Ovary (tissue), 10 donors: ENCODE measurements at places on chromosomes 6 and 20. TPM values are rescaled to one million over a fixed set of nuclear protein-coding genes. Genes with fewer than 3 reads are reported as not detected.

TRDN gene
- total RNA-seq, result 5.7 TPM

GJA10 gene
- not detected for total RNA-seq

COL20A1 gene
- total RNA-seq, result 0.17 TPM

RPL10A gene
- total RNA-seq, result 2,826 TPM

TPBG gene
- 5.5 TPM for total RNA-seq

DACT2 gene
- total RNA-seq, result 0.17 TPM

GLYATL3 gene
- total RNA-seq, result not detected

MARCKS gene
- total RNA-seq, result 106 TPM

TPD52L1 gene
- total RNA-seq, result 154 TPM

RHAG gene
- total RNA-seq, result not detected

LRRN4 gene
- total RNA-seq, result 0.56 TPM

CCDC170 gene
- 19.8 TPM for total RNA-seq

SLC13A3 gene
- 5.7 TPM for total RNA-seq

- DNase-seq, result no peak
Measured at GRCh38 chr20:3045042-3045815, 623 bp upstream of the MRPS26 start.

DNA sequence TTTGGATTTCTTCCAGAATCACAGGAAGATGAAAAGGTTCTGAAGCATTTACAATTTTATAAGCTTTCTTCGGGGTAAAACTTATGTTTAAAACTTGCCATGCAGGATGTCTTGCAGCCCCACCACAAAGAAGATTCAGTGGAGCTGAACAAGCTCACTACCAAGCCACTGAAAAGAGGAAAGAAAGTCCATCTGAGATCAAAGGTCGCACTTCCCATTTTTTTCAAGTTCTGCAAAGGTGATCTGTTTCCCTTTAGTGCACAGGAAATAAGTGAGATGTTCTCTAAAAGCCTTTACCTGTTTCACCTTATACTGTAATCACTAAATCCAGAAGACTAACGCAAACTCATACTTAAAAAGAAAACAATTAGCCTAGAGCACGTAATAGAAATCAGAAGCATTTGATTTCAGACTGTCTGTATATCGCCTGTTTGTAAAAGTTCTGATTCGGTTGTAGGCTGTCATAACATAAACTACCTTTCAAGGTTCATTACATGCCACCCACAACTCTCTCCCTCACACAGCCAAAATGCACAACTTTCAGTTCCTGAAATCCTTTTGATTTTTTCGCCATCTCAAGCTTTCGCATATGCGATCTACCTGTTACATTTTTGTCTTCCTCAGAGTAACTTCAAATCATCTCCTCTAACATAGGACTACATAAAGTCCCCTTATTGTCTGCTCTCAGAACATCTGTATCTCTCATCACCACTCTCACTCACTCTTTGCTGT, 1.8 kb downstream of the ECHDC1 start:
- DNase-seq, result no peak

GRCh38 chr6:114432400-114432799, 89.6 kb upstream of the HS3ST5 start:
- DNase-seq, result no peak

GRCh38 chr6:3323696-3324261, 65.0 kb downstream of the PSMG4 start:
- DNase-seq, result no peak

DNA sequence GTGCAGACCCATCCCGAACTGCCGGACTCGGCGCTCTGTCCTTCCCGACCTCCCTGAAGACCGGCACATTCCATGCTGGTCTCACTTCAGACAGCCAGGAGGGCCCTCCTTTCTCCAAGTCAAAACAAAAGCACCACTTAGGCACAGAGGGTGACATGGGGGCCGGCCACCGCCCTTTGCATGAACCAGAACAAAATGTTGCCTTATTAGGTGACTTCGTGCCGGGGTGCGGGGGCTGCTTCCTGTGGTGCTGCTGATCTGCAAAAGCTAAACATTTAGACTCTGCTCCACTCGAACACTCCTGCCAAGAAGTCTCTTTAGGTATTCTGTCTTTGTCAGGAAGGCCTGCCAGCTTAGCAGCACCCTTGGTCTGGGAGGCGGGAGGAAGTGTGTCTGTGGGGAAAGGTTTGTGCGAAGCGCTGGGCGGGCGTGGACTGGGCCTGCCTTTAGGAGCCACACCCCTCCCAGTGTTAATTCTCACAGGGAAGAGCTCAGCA, 133.8 kb downstream of the SMOC2 start:
- peak; percentile 88 for DNase-seq

GRCh38 chr20:8427419-8428040, 295.5 kb downstream of the PLCB1 start:
- no peak for DNase-seq

- DNase-seq, result no peak
Measured at GRCh38 chr20:63920226-63920625, 25.3 kb downstream of the DNAJC5 start.

GRCh38 chr6:128538763-128539162, 18.4 kb upstream of the PTPRK start:
- no peak for DNase-seq

DNA sequence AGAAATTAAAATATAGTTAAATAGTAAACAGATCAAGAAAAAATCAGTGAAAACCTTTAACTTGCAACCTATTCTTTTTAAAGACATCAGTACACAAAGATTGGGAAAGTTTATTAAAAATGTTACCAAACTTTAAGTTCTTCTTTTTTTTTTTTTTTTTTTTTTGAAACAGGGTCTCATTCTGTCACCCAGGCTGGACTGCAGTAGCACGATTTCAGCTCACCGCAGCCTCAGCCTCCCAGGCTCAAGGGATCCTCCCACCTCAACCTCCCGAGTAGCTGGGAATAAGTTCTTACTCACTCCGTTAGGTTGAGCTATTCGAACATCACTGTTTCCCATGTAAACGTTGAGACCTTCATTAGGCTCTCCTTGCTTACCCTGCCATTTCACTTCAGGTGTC, 5.6 kb downstream of the MAP3K5 start:
- no peak for DNase-seq

DNA sequence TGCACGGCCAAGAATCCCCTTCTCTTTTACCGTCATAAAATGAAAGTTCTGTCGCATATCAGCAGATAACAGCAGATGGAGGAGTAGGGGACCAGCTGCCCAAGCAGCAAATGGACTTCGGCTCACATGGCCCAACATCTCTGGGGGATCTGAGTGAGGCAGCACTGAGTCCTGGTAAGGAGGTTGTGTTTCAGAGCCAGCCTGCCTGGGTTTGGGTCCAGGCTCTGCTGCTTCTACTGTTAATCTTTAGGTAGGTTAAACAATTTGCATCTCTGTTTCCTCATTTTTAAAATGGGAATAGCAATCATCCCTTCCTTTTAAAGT, 193.6 kb downstream of the DOK5 start:
- no peak for DNase-seq

- DNase-seq, result no peak
Measured at GRCh38 chr20:4131911-4132310, 116.6 kb upstream of the RNF24 start.

GRCh38 chr6:3773678-3774298, 22.3 kb upstream of the PXDC1 start:
- peak; percentile 37 for DNase-seq

GRCh38 chr20:37610203-37610798, 82.6 kb upstream of the BLCAP start:
- DNase-seq, result no peak

DNA sequence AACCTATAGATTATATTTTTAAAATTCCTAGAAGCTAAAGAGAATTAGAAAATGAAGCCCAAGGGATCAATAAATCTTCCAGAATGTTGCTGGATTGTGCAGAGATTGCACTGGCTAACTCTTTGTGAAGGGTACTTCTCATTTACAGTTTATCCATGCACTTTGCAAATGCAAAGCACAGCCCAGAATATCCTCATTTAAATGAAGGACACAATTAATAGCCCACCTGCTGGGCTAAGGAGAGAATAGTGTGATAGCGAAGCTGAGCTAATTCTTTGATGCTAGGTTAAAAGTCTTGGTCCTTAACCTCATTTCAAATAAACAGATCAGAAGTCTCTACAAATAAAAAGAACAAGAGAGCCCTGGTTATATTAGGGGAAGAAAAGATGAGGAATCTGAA, 72.5 kb downstream of the SMPDL3A start:
- no peak for DNase-seq

DNA sequence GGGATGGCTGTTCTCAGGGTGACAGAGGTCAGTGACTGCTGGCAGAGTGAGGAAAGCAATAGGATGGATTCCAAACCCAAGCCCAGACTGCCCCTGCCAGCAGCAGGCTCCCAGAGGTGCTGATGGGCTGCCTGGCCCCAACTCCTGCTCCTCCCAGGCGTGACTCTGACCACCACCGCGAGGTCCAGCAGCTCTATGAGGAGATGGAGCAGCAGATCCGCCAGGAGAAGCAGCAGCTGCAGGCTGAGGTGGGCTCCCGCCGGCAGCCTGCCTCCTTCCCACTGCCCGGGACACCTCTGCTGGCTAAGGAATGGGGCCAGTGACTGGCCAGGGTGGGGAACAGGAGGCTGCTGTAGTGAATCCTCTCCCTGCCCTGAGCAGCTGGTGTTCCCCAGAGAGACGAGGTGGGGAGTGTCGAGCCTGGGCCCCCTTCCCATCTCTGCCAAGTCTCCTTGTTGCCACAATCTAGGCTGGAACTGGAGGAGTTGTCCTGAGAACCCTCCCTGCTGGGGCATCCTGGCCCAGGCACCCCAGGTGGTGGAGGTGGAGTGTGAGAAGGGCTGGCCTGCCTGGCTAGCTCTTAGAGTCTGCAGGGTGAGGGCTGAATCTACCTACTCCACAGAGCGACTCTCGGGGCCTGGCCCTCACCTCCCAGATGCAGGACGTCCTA, 20.4 kb downstream of the RAB44 start:
- no peak for DNase-seq

DNA sequence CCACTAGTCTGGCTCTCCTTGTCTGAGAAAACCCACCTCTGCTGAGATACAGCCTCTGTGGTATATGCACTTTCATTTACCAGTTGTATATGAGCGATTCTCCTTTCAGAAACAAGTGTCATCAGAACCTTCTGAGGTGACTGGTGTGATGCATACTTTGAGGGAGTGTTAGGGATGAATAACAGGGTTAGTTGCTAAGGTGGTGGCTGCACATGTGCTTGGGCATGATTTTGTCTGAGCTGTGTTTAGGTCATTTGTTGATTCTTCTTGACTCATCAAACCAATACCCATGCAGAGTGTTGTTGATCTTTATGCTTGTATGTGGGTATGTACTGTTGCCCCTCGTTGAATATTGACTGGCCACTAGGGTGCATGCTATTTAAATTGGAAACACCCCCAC, 25.7 kb downstream of the DTD1 start:
- no peak for DNase-seq

GRCh38 chr6:155106456-155107115, 111.5 kb downstream of the TIAM2 start:
- no peak for DNase-seq

DNA sequence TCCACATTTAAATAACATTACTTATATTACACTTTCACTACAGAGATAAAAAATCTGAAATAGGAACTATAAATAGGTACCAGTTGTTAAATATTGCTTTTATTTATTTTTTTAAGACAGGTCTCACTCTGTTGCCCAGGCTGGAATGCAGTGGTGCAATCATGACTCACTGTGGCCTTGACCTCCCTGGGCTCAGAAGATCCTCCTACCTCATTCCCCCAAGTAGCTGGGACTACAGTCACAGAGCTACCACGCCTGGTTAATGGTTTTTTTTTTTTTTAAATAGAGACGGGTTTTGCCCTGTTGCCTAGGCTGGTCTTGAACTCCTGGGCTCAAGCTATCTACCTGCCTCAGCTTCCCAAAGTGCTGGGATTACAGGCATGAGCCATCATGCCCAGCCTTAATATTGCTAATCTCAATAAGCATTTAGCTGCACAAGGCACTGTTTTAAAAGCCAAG, 17.3 kb downstream of the EEF1E1 start:
- DNase-seq, result peak; percentile 40

DNA sequence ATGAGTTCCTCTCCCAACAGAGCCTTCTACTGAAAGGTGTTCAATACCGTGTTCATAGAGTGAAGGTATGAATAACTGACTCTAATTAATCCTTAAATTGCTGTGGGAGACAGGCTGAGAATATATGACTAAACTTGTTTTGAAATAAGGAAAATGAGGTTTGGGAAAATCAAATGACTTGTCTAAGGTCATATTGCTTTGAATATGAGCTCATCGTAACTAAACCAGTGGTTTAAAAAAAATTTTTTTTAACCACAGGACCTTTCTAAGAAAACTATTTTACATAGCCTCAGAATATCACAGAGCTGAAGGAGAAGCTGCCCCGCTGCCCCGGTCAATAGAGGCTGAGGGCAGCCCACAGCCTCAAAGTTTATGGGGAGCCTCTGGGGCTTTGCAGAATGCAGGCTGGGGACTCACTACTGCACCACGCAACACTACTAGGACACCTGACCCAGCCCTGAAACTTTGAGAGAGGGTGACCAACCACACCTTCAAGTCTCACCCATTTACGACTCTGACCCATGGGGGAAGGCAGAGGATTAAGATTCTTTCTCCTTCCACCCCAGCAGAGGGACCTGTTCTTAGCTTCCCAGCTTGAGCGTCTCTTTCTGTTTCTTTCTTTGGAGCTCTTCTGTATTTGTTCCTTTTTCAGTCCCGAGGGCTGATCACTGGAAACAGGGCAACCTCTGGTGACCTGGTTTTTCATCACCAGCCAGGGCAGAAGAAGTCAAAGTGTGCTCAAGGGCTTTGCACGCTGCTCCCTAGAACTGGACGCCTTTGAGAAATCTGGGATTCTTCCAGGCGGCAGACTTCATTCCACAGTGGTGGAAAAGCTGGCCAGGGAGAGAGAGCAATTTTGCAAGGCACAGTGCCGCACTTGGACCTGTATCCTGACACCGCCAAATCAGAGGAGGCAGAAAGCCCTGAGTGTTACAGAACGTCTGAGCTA, 220.2 kb downstream of the ATXN1 start:
- no peak for DNase-seq

DNA sequence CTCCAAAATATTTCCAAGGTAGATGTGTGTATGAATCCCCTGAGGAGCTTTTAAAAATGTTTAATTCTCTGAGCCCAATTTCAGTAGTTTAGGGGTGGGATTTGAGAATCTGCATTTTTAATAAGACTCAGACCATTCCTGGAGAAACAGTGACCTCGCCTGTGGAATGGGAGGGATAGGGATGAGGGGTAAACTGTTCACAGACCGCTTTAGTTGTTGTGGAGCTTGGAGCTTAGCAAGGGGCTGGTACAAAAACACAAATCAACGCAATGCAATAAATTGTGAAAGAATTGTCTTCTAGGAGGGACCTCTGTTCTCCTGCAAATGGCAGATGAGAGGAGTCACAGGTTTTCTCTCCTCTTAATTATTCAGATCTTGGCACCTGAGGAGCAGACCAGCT, 239.3 kb upstream of the SULF2 start:
- DNase-seq, result no peak

- DNase-seq, result no peak
Measured at GRCh38 chr6:74658391-74658790, 547.5 kb downstream of the COL12A1 start.

- no peak for DNase-seq
Measured at GRCh38 chr6:167446971-167447370, 122.1 kb downstream of the TTLL2 start.

GRCh38 chr6:154360476-154360875, 3.9 kb upstream of the IPCEF1 start:
- no peak for DNase-seq

- DNase-seq, result no peak
Measured at GRCh38 chr6:13220266-13220665, 108.1 kb downstream of the TBC1D7 start.
